ENCODE measurements at places on chromosomes 7 and 10.

DNA sequence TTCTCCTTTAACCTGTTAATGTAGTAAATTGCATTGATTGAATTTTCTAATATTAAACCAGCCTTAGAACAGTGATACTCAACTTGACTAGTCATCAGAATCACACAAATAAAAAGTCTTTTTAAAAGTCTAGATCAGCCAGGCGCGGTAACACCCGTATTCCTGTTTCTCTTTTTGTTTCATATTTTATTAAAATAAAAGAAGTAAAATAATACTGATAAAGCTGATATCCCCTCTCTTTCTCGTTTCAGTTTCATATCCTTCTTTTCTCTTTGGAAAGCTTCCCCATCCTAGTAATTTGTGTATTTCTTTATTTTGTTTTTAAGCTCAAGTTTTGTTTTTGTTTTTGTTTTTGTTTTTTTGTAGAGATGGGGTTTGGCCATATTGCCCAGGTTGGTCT is 9.3 kb downstream of the SMO start:
- DNase-seq = no peak

DNA sequence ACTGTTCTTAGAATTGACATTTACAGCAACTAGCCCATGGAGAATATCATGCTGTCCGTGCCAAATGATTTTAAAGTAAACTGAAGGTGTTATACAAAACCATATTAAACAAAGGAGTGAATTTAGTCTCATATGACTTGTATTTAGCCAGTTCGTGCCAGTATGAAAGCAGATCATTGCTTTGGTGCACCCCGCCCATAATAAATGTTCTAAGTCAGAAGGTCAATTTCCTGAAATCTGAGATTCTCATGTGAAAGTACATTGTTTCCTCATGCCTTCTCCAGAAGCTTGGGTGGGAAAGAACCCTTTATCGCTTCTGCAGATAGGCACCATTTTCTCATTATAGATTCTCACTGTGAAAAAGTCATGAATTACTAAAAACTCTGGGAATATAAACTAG is 106.4 kb downstream of the CAMK1D start:
- no peak for DNase-seq

DNA sequence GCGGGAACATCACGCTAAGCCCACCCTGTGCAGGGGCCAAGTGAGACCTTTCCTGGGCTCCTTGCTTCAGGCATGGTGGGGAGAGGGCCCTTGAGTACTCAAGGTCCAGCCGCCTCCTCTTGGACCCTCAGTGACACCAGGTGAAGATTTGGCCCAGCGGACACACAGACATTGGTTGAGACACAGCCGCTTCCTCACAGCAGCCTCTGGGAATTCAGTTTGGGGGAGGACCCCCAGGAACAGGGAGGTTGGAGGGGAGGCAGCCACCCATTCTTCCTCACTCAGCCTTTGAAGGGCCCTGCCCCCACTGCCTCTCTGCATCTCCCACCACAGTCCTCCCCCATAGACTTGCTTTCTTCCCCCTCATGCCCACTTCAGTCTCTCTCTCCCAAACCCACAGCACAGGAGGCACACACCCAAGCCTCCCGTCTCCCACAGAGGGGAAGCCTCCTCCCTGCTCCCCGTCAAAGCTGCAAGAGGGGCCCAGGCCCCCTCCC is 31.9 kb downstream of the ANXA8 start:
- DNase-seq = no peak

- DNase-seq = no peak
Observed at GRCh38 chr10:121435099-121435875, 163.0 kb downstream of the FGFR2 start.

GRCh38 chr7:130998993-130999602 is 265.1 kb upstream of the KLF14 start:
- DNase-seq = no peak

- no peak for DNase-seq
Observed at GRCh38 chr10:110918643-110919348, at the start of gene BBIP1. Gene BBIP1, minus strand, starts transcription at chr10:110919180. Its CDS starts 1,023 bp downstream, at chr10:110918157.

DNA sequence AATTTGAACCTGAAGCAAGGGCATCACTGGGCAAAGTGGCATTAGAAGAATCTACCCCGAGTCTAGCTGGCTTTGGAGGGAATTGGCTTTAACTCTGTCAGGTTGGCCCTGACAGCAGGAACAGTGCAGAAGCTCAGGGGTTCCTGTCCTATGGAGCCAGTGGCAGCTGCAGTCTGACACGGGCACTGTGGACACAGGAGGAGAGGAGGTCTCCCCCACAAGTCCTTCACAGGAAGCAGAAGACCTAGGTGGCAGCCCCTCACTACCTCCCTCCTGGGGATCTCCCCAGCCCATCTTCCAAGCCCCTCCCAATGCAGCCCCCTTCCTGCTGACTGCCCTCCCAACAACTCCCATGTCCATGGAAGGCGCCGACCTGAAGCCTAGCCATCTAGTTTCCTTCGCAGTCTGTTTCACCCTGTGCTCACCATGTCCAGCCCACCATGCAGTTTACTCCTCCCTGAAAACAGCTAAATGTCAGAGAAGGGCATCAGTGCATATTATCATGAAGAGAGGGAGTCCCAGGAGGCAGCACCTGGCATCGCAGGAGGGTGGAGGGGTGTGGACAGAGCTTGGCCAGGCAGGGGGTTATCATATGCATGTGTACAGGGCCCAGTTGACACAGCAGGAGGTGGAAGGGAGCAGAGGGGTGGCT is 17.9 kb upstream of the GDF10 start:
- DNase-seq = no peak
